Stromal cell of bone marrow (primary cell): ENCODE measurements at places on chromosomes 4 and X.
A peak's percentile ranks its signal among the peaks of the same experiment; 100 is the strongest.

DNA sequence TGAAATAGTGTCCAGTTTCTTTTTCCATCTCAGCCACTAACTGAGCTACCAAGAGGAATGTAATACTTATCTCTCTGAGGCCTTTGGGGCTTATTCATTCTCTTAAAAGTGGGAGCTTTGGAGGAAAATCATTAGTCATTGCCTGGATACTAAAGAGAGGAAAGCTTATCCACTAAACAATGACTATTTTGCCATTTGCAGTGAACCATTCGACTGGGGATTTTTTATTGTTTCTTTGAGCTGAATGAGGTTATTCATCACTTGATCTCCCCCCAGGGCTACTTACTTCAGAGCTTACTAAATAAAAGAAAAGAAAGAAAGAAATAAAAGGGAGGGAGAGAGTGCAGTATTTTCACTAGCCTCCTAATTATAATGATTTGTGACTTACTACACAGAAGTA, 1329.5 kb upstream of the TENM3 start:
- DNase-seq: peak; percentile 80

GRCh38 chrX:57528670-57529255, 63.0 kb upstream of the ZXDB start:
- no peak for DNase-seq

- peak; percentile 67 for DNase-seq
Measured at GRCh38 chrX:131783555-131784308, 239.4 kb upstream of the STK26 start.

GRCh38 chr4:16259241-16259888, 33.1 kb upstream of the TAPT1 start:
- DNase-seq: no peak

GRCh38 chr4:90126805-90127204, 389 bp upstream of the CCSER1 start:
- no peak for DNase-seq

- DNase-seq: no peak
Measured at GRCh38 chr4:39668887-39669286, 29.0 kb upstream of the UBE2K start.
